ENCODE measurements at places on chromosomes 1 and 21.

DNA sequence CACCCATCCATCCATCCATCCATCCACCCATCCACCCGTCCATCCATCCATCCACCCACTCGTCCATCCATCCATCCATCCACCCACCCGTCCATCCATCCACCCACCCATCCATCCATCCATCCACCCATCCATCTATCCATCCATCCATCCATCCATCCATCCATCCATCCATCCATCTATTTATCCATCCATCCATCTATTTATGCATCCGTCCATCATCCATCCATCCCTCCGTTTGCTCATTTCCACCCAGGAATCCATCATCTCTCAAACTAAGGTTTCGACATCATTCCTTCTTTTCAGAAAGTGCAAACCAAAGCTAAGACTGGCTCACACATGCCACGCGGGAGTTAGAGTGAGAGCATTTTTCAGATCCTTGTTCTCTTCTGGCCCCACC lies 52.8 kb upstream of the POFUT2 start:
- no peak for DNase-seq

GRCh38 chr1:32071758-32072621 lies 749 bp upstream of the TMEM39B start:
- no peak for DNase-seq

GRCh38 chr1:158818560-158818959 lies 12.6 kb upstream of the MNDA start:
- no peak for DNase-seq

DNA sequence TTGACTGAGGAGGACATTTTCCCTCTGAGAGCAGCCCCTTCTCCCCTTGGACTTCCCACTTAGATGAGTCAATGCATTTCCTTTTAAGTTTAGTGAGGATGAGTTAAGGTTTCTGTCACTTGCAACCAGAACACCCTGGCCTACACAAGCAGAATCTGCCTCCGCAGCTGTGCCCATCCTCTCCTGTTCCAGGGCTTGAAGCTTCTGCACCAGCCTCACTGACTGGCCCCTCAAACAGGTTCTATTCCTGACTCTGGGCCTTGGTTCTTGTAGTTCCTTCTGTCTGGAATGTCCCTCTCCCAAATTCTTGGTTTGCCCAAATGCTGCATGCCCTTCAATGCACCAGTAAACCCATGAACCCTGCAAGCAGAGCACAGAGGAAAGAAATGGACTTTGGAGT lies 394.4 kb downstream of the PTPRU start:
- DNase-seq = no peak

DNA sequence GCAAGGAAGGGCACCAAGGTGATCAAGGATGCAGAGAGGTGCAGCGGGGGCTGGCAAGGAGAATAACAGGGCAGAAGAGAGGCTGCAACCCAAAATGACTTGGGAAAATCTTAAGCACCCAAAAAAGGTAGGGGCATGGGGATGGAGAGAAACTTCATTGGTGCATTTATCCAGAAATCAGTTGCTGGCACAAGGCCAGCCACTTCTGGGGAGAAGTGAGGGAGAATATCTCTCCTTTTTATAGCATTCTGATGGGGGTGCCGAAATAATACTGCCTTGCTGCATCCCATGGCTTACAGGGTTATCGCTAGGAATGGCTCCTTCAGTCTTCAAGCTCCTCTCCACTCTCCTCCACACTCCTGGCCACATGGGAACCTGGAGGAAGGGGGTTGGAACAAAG lies 47.9 kb downstream of the SUSD4 start:
- no peak for DNase-seq

- DNase-seq = no peak
Observed at GRCh38 chr1:15090373-15090772, 63.2 kb upstream of the TMEM51 start.

DNA sequence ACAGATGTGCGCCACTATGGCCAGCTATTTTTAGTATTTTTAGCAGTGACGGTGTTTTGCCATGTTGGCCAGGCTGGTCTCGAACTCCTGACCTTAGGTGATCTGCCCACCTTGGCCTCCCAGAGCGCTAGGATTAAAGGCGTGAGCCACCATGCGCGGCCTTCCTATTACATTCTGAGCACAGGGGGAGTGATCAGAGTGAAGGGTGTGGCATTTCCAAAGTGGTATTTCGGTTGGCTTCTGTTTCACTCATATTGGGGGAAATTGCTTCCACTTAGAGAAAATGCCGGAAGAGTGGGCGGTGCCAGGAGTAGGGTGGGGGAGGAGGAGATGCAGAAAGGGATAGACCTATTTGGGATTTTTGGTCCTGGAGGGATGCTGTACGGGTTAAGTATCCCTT lies 4.3 kb downstream of the PIK3CD start:
- DNase-seq = no peak

GRCh38 chr1:190429141-190429540 lies 48.5 kb downstream of the BRINP3 start:
- DNase-seq = no peak

Measured in activated T-cell treated with anti-CD3 and anti-CD28 coated beads, Interleukin-2, amount 50 U/mL, for 48 hours (primary cell).